ENCODE measurements at places on chromosomes 5 and 9. TPM values are rescaled to one million over a fixed set of nuclear protein-coding genes. Genes with fewer than 3 reads are reported as not detected.
A peak's percentile ranks its signal among the peaks of the same experiment; 100 is the strongest.

The PCDHB11 gene
- total RNA-seq = 0.13 TPM

DNA sequence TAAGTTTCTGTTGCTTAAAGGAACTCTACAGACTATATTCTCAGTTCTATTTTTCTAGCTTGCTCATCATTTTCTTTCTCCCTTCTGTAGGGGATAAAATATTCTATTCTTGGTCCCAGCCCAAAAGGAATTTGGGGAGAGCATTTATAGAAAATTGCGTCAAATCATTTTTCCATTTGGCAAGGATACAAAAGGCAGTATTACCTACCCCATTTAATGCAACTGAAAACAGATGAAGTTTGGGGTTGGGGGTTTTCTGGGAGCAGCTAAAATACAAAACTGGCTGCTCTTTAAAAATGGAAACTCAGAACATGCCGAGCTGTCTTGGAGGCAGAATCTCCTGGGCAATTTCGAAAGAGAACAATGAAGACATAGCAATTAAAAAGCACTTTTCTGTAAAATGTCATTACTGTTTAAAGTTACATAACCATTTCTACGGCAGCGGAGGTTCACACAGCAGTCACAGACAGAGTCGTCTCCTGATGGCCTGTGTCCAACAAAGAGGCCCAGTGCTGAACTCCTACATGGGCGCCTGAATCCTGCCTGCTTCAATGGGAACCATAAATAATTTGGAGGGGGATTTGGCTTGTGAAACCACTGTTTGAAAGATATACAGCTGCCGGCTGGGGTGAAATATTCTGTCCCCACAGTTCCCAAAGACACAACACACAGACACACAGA, 152.4 kb downstream of the BRINP1 start:
- no peak for DNase-seq

GRCh38 chr5:151405334-151406160, 41.9 kb upstream of the SLC36A1 start:
- no peak for DNase-seq

DNA sequence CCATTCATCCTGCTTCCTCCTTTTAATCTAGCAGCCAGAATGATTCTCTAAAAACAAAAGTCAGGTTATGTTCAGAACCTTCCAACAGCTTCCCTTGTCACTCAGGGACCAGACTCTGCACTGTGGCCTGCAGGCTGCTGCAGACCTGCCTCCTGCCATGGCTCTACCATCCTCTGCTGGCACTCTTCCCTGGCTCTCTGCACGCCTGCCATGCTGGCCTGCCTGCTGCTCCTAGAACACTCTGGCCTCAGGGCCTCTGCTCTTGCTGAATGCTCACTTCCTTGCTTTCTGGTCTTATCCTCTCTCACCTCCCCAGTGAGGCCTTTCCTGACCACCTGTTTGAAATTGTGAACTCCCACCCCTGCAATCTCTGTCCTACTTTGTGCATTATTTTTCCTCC, 149.4 kb downstream of the CD180 start:
- DNase-seq = no peak

GRCh38 chr5:160694896-160695295, 157.1 kb downstream of the ATP10B start:
- DNase-seq = no peak

- DNase-seq = peak; percentile 19
Observed at GRCh38 chr5:93186076-93186682, 394.8 kb downstream of the NR2F1-AS1 start.

DNA sequence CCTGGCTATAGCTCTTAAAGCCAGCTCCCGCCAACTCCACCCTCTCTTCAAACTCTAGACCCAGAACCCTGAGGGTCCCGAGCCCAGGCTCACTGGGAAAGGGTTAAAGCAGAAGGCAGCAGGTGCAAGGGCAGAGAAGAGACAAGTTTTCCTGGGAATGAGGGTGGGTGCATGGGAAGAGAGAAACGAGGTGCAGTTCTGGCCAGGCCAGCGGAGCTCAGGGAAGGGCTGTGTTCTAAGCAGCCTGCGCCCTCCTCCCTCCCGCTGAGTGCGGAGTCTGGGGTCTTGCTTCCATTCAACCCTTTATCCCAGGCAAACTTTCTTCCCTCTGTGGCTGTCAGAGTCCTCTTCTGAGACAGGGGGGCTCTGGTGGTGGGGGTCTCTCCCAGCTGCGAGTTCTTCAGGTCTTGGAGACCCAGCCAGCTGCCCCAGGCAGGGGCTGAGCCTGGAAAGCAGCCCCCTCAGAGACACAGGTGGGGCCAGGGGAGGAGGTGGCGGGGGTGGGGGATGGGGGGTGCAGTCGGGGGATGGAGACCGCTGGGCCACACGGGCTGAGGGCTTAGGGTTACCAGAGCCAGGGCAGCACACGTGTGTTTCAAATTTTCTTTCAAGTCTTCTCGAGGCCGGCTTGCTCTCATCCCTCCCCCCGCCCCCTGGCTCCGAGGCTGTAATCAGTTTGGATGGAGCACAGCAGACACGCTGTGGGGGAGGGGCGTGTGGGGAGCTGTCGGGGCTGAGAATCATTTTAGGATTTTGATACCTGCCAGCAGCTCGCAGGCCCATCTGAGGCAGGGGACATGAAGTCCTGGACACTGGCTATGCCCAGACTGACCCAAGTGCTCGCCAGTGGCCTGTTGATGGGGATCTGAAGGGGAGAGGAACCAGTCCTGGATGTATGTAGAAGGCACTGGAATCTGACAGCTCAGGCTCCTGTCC, 169.6 kb upstream of the SMIM23 start:
- DNase-seq = no peak

The CBY3 gene
- 0.26 TPM for total RNA-seq

GRCh38 chr5:126056851-126057622, 366.2 kb upstream of the GRAMD2B start:
- DNase-seq = no peak
